Stimulated activated CD4-positive, alpha-beta T cell treated with anti-CD3 and anti-CD28 coated beads, TNF-alpha, amount 100 ng/mL, for 1 hour (primary cell): ENCODE measurements at places on chromosomes 3 and 15.

- DNase-seq, result no peak
Observed at GRCh38 chr3:58728723-58729122, 62.1 kb upstream of the FAM3D start.

DNA sequence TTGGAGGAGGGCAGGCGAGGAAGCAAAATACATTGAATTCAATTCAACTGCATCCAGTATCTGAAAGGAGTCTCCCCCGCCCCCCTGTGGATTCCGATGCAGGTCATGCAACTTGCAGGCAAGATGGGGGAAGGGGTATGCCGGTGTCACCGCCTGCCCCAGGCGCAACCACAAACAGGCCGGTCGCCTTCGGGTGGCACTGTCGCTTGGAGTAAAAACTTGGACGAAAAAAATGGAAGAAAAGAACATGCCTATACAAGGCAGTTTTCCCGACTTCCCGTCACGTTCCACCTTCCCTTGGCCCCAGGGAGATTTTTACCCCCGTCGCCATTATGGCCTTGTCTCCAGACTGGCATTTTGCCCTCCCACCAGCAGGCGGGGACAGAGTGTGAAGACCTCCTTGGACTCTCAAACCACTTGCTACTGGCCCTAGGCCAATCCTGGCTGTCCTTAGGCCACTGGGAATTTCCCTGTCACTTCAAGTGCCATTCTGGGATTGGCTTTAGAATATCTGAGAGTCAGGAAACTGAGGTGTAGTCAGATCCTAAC is 1.6 kb upstream of the NTRK3 start:
- no peak for DNase-seq

- no peak for DNase-seq
Observed at GRCh38 chr3:151426341-151426657, 34.6 kb downstream of the IGSF10 start.

GRCh38 chr3:170690661-170690981 is 104.7 kb upstream of the SLC7A14 start:
- DNase-seq, result no peak

GRCh38 chr3:139199421-139200010 is 144.3 kb upstream of the MRPS22 start:
- DNase-seq, result no peak

- DNase-seq, result no peak
Observed at GRCh38 chr3:60220768-60221167, 1030.5 kb downstream of the FHIT start.

DNA sequence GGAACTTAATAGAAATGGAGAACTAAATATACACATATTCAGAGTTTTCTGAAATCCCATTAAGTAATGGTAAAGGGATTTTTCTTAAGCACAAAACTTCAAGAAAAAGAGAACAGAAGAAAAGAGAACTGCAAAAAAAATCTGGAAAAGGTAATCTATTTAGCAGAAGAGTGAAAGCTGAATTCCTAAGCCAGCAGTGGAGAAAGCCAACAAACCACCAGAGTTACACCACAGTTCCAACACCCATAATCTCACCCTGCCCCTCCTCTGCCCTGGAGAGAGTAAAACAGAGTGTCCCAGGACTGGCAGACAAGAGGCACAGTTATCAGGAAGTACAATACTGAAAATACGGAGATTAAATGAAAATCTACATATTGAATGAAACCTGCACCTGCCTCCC is 29.4 kb downstream of the TP53BP1 start:
- DNase-seq, result no peak
